ENCODE measurements at places on chromosomes 11 and 22.

DNA sequence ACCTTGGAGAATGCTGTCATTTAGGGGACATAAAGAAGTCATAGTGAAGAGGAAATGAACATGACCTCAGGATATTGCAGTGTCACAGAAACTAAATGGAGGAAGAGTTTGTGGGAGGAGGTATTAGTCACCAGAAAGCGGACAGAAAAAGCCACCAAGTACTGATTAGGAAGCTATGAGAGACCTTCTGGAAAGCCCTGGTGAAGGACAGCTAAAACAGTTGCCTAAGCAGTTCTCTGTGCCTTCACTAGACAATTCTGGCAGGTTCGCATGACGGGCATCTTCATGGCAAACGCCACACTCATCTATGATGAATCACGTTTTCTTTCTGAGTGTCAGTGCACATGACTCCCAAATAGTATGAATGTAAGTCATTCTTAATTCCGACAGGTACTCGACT, 325.8 kb downstream of the C11orf87 start:
- DNase-seq: peak; percentile 96

GRCh38 chr22:42585096-42585495, 29.6 kb downstream of the POLDIP3 start:
- DNase-seq: no peak

GRCh38 chr11:34250732-34251588, 106.8 kb downstream of the ABTB2 start:
- DNase-seq: peak; percentile 98

DNA sequence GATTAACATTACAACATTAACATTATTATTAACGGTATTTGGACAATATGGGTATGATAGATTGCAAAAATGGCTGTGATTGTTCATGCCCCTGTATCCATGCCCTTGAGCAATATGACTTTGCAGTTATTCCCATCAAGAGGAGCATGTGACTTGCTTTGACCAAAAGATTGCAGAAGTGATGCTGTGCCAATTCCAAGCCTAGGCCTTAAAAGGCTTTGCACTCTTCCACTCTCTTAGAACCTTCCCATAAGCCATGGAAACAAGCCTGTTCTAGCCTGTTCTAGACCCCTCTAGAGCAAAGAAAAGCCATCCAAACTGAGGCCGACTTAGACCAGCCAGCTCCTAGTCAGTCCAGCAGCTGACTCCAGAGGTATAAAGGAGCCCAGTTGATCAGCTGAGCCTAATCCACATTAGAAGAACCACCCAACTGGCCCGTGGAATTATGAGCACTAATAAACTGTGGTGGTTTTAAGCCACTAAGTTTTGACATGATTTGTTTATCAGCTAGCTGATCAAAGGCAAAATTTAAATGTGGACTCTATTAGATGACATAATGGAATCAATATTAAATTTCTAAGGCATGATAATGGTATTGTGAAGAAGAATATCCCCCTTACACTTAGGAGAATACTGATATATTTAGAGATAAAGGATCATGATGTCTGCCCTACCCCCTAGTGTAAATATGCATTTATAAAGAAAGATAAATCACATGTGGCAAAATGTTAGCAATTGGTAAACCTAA, 28.6 kb downstream of the RAB30 start:
- DNase-seq: no peak

- peak; percentile 5 for DNase-seq
These were observed 1.1 kb downstream of the NPAT start for GRCh38 chr11:108221371-108221770.

DNA sequence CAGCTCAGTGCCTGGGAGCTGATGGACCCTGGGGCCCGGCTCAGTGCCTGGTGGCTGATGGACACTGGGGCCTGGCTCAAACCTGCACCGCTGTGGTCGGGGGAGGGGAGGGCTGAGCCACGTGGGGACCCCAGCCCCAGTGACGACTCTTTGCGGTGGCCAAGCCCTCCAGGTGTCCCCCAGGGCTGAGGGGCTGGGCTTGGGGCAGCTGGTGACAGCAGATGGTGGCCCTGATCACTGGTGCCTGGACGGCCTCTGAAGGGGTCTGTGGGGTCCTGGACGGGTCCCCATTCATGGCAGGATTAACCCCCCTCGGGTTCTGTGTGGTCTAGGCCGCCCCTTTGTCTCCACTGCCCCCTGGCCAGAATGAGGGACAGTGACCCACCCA, 3.4 kb upstream of the MUC5B start:
- no peak for DNase-seq
